ENCODE measurements at places on chromosomes 6 and 20. TPM values are rescaled to one million over a fixed set of nuclear protein-coding genes. Genes with fewer than 3 reads are reported as not detected.

SCUBE3 gene
- 71.3 TPM for total RNA-seq

MYT1 gene
- total RNA-seq = not detected

RAD21L1 gene
- total RNA-seq = 0.26 TPM

SLC22A16 gene
- not detected for total RNA-seq

CNKSR3 gene
- total RNA-seq = 19.7 TPM

FOXA2 gene
- total RNA-seq = not detected

VTA1 gene
- total RNA-seq = 71.1 TPM

ELOVL4 gene
- 5.7 TPM for total RNA-seq

- no peak for DNase-seq
These were observed 263.4 kb downstream of the NKAIN2 start for GRCh38 chr6:124066946-124067552.

DNA sequence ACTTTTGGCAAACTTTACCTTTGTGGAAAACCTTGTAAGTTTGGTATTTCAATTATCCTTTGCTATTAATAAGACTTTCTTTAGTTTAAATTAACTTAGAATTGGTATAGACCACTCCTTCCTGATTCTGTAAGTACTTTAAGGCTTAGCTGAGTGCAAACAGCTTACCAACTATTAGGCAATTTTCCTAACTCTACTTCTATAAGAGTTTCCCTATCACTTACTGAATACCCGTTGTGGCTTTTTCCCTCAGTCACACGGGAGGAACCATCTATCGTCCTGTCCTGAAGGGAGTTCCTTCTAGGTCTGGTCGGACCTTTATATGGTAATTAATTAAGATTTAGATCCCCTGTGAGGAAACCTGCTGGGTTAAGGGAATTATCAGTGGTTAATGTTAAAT lies 9.6 kb downstream of the SLC35A1 start:
- DNase-seq = no peak

- DNase-seq = peak; percentile 52
These were observed 16.1 kb upstream of the ZNF292 start for GRCh38 chr6:87139236-87139635.

DNA sequence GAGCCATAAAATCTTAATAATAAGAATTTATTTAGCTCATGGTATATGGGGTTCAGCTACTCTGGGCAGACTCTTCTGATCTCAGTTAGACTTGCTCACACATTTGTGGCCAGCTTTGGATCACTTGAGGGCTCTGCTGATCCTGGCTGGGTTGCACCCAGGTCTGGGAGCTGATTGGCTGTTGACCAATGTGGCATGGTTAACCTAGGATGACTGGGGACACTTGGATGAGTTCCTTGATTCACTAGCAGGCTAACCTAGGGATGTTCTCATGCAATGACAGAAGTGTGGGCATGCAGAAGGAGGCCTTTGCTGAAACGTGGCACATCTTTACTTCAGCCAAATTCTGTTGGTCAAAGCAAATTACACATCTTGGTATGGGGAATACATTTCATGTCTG lies 569.5 kb downstream of the UTRN start:
- no peak for DNase-seq

DNA sequence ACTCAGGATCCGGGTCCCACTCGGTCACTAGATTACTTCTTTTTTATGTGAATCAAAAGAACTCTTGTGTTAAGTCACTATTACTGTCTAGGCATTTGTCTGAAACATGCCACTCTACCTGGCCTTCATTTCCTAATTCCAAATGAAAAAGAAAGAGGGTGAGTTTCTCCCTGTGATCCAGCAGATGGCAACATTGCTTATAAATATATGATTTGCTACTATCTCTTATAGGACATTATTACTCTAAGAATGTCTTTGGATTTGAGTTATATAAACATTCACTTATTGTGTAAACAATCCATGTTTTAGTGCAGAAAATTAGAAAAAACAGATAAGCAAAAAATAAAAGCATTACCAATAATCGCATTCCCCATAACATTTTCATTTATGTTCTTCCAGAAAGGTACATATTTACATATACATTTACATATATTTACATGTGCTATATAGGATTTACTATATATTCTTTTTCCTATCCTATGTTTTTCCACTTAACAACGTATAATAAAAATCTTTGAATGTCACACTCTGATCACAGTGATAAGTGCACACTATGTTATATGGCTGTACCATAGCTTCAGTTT lies 66.9 kb downstream of the FAXC start:
- peak; percentile 0 for DNase-seq

- DNase-seq = no peak
These were observed 925 bp downstream of the FHL5 start for GRCh38 chr6:96563853-96564252.

DNA sequence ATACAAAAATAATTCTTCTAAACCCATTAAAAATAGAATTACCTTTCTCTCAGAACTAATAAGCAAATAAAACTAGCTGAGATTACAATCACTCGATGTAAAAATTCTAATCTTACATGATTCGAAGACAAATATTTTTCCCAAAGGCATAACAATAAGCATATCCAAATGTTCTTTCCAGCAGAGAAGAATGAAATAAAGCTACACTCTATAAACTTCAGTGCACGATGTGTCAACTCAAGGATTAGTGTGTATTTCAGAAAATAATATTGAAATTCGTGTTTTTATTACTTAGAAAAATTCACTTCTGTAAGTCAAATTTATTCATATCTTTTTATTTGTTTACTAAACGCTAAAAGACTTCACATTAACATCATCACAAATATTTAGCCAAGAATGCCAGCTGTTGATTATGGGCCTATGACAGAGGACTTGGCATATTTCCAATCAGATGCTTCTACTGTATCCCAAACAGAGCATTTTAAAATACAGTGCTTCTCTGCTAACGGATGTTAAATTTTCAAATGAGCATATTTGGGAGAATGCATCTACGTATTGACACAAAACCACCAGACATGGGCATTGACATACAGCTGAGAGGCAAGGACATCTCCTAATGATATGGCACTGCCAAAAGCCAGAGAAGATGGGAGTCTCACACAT lies 54.7 kb upstream of the PDE7B start:
- no peak for DNase-seq

GRCh38 chr6:158371261-158371660 lies 59.0 kb downstream of the TULP4 start:
- DNase-seq = no peak

DNA sequence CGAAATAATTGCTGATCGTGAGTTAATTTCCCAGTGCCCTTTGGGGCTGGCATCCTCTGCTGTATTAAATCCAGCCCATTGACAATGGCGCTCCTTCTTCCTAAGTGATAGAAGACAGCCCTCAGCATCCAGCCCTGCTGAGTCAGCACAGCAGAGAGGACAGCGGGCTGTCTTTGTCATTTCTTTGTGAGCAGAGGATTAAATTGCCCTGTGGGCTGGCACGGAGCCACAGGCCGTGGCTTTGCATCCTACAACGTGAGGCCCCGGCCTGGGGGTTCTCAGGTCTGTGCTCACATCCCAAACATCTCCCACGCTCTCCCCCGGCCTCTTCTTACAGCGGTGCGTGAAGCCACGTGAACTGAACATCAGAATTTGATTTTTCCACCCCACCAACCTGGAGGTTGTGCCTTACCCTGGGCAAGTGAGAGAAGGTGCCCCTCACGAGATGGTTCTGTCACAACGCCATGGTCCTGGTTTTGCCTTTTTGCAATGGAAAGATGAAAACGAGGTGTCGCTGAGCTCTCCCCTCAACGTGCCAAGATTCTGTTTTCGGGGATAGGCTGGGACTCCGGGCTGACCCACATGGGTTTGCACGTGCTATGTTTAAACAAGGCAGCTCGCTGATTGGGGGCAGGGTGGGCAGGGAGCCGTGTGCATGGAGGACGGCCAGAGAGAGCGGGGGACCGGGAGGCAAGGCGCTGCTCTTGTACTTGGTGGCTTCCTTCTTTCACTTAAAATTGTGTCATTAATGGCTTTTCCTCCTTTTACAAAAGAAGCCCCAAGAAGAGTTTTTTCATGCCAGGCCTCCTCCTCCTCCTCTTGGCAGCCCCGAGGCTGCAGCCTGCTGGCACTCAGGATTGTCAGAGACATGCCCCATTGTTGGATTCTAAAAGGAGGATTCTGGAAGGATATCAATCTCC lies 19.5 kb downstream of the CDH4 start:
- no peak for DNase-seq

DNA sequence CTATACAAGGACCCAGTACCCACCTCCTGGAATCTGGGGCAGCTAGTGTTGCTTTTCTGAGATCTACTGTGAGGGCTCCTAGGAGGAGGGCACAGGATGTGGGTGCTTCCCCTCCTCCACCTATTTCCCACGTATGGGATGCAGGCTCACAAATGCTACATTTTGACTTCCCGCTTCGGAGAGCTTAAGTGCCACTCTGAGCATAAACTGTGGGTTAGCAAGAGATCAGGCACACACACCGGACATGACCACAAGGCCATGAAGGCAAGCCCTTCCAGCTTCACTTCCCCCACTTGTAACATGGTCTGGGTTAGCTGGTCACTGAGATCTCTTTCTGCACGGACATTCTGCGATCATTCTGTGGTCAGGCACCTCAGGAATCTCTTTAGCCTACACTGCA lies 15.7 kb upstream of the TGM3 start:
- no peak for DNase-seq

DNA sequence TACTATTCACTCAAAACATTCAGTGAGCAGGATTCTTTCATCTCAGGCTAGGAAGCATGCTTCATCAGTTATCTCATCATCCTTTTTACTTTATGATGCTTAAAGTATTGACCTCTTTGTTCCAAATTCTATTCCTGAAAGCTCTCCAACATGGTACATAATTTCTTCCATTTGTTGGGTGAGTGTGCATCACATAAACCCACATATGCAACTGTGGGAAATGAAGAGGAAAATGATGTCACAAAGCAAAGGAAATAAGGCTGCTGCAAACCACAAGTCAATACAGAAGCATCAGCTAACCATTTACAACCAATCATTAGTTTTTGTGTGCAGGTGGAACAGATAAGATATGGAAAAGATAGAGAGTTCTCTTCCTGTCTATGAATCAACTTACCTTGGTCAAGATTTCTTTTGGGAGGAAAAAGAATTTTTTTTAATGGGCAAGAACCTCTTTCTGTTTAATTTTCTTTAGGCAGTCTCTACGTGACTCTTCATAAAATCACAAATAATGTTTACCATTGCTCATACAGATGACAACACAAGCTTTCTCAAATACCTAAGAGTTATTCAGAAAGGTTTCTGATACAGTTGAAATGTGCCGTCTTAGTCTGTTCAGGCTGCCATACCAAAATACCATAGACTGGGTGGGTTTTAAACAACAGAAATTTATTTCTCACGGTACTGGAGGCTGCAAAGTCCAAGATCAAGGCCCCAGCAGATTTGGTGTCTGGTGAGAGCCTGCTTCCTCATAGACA lies 259.9 kb downstream of the ADGRG6 start:
- no peak for DNase-seq

DNA sequence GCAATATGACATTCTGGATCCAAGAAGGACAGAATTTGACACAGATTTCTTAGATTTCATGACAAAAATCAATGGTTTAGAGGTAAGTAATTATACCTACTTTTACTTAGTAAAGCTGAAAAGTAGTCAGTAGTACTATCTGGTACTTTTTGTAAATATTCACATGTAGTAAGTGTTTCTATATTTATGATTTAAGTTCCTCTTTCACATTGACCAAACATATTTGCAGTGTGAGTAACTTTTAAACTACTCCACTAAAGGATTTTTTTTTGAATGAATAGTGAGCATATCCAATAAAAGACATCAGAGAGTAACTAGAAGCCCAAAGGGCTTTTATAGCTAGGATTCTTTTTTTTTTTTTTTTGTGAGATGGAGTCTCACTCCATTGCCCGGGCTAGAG lies 60.8 kb downstream of the DNAH8 start:
- DNase-seq = no peak

DNA sequence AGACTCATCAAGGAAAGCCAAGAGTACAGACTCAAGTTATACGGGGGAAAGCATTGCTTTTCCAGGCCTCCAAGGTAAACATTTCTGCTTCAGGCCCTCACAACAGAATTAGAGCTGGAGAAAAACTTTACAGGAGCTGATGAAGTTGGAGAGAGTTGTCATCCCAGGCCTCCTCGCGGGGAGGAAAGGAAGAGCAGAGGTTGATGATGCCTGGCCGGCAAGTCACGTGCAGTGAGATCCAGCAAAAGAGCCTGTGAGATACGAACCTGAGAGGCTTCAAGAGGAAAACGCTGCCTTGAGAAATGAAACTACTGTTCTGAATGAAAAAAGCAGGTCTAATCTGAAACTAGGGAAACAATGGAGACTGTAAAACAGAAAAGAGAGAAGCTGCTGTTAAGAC lies 122.9 kb downstream of the FAM120B start:
- DNase-seq = no peak

Measured in HFFc6 (cell line).